ENCODE measurements at places on chromosomes 1 and 21.
A peak's percentile ranks its signal among the peaks of the same experiment; 100 is the strongest.

DNA sequence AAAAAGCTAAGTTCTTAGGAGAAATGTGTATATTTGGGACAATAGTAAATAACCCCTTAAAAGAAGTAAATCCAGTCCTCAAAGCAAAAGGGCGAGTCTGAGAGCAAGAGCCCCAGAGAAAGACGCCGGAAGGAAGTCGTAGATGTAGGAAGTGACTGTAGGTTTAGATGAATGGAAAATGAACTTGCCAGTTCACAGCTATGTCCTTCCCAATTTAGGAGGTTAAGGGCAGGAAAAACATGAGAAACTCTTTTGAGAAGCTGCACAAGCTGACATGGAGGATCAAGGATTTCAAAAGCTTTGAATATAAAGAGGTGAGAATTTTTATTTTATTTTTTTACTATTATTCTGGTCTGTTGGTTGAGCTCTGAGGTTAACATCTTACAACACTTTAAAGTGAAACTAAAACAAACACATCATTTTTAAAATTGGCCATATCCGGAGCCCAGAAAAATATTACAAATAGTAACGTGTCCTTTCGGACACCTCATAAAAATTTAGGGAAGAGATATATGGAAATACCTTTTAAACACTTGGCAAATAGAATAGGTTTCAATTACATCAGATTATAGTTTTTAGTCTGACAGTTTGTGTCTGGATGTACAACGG is 1178.6 kb downstream of the MRPL39 start:
- no peak overlapping the region for H3K27ac ChIP-seq
- DNase-seq: no peak
- no peak overlapping the region for H3K4me3 ChIP-seq

GRCh38 chr1:22275626-22276395 is 132.9 kb upstream of the WNT4 start:
- DNase-seq: peak; percentile 70
- no peaks in the 10 kb centered on the region for H3K27me3 ChIP-seq
- H3K4me3 ChIP-seq: no peak overlapping the region
- no peaks in the 10 kb centered on the region for H3K36me3 ChIP-seq

DNA sequence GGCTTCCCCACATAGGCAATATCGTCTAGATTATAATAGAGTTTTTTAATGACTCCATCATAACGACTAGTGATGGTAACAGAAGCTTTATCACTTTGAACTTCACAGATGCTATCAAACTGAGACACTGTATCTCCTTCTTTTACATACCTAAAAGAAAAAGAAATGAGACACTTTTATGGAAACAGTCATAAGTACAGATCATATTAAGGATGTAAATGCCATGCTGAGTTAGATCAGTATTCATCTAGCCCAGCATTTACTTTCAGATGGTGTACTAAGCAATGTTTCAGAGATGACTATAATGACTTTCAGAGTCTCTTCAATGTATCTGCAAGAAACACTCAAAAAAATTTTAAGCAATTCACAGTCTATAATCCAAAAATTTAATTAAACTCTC is 18.9 kb downstream of the DBT start:
- no peaks in the 10 kb centered on the region for H3K27me3 ChIP-seq
- no peaks in the 10 kb centered on the region for H3K4me1 ChIP-seq
- no peak for DNase-seq
- no peak overlapping the region for H3K4me3 ChIP-seq
- H3K36me3 ChIP-seq: no peaks in the 10 kb centered on the region

GRCh38 chr1:171210355-171210754 is 25.3 kb downstream of the FMO2 start:
- H3K27me3 ChIP-seq: no peaks in the 10 kb centered on the region
- H3K27ac ChIP-seq: no peak overlapping the region
- H3K4me1 ChIP-seq: peaks cover 4% of the 10 kb centered on the region
- no peak for DNase-seq
- no peaks in the 10 kb centered on the region for H3K36me3 ChIP-seq
- H3K4me3 ChIP-seq: no peak overlapping the region

- peaks cover 2% of the 10 kb centered on the region for H3K36me3 ChIP-seq
- no peaks in the 10 kb centered on the region for H3K27me3 ChIP-seq
- no peak overlapping the region for H3K4me3 ChIP-seq
- H3K27ac ChIP-seq: no peak overlapping the region
- DNase-seq: no peak
Observed at GRCh38 chr1:111129376-111129775, 10.5 kb downstream of the DRAM2 start.

DNA sequence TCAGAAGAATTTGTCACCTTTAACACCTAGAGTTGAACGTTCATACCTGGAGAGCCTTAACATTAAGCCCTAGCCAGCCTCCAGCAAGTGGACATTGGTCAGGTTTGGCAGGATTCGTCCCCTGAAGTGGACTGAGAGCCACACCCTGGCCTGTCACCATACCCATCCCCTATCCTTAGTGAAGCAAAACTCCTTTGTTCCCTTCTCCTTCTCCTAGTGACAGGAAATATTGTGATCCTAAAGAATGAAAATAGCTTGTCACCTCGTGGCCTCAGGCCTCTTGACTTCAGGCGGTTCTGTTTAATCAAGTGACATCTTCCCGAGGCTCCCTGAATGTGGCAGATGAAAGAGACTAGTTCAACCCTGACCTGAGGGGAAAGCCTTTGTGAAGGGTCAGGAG is 52.3 kb downstream of the UBE4B start:
- H3K4me3 ChIP-seq: no peak overlapping the region
- no peaks in the 10 kb centered on the region for H3K4me1 ChIP-seq
- no peak overlapping the region for H3K27ac ChIP-seq
- peak; percentile 24 for DNase-seq

DNA sequence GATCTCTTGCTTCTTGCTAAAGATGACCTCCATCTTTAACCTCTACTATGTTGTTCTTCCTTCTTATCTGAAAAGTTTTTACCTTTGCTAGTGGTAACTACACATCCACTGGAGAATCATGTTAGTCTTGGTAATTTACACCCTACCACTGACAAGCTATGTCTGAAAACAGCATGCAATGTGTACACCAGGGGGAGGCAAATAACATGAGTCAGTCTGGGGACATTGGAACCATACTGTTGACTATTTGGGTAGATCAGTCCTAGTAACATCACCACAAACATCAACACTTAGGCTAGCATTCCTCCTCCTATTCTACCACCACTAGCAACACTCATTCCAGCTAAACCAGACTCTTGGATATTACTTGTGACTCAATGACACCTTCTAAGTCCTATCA is 549.0 kb downstream of the KCNT2 start:
- no peak overlapping the region for H3K4me3 ChIP-seq
- H3K4me1 ChIP-seq: no peaks in the 10 kb centered on the region
- H3K27ac ChIP-seq: no peak overlapping the region
- no peaks in the 10 kb centered on the region for H3K36me3 ChIP-seq
- no peaks in the 10 kb centered on the region for H3K27me3 ChIP-seq

- H3K4me1 ChIP-seq: peaks cover 7% of the 10 kb centered on the region
- no peaks in the 10 kb centered on the region for H3K36me3 ChIP-seq
Observed at GRCh38 chr1:206654828-206655227, 19.5 kb downstream of the DYRK3 start.

DNA sequence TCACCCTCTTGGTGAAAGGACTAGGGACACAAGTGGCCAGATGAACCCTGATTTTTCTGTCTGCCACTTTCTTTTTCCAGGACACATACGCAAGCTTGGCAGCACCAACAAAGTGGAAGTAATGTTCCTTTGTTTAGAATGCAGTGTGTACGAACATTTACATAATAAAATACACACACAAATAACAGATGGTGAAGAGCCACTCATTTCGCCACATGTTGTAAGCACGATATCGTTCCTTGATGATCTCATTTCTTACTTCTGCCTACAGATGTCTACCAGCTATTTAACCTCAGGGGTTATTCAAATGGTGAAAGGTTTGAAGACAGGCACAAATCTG is 670.2 kb upstream of the CXADR start:
- H3K4me3 ChIP-seq: no peak overlapping the region
- no peaks in the 10 kb centered on the region for H3K36me3 ChIP-seq
- peak; percentile 8 for DNase-seq
- no peaks in the 10 kb centered on the region for H3K4me1 ChIP-seq
- H3K27ac ChIP-seq: no peak overlapping the region

GRCh38 chr1:208652296-208653160 is 408.3 kb upstream of the PLXNA2 start:
- peaks cover 2% of the 10 kb centered on the region for H3K4me1 ChIP-seq
- no peaks in the 10 kb centered on the region for H3K36me3 ChIP-seq
- no peaks in the 10 kb centered on the region for H3K27me3 ChIP-seq
- peak; percentile 86 for DNase-seq
- H3K27ac ChIP-seq: no peak overlapping the region
- H3K4me3 ChIP-seq: no peak overlapping the region

- DNase-seq: no peak
- no peaks in the 10 kb centered on the region for H3K36me3 ChIP-seq
- H3K4me3 ChIP-seq: no peak overlapping the region
- H3K27ac ChIP-seq: no peak overlapping the region
- no peaks in the 10 kb centered on the region for H3K27me3 ChIP-seq
Observed at GRCh38 chr1:45038240-45038639, 26.2 kb downstream of the UROD start.

- no peak for DNase-seq
- H3K4me3 ChIP-seq: no peak overlapping the region
- no peak overlapping the region for H3K27ac ChIP-seq
- H3K4me1 ChIP-seq: no peaks in the 10 kb centered on the region
Observed at GRCh38 chr1:101257500-101258325, 20.9 kb downstream of the S1PR1 start.

- no peak for DNase-seq
- no peak overlapping the region for H3K27ac ChIP-seq
- H3K27me3 ChIP-seq: no peaks in the 10 kb centered on the region
Observed at GRCh38 chr1:203805689-203806088, 10.3 kb downstream of the ZBED6 start.

- H3K27ac ChIP-seq: no peak overlapping the region
- no peak overlapping the region for H3K4me3 ChIP-seq
- H3K4me1 ChIP-seq: no peaks in the 10 kb centered on the region
- H3K36me3 ChIP-seq: no peaks in the 10 kb centered on the region
- H3K27me3 ChIP-seq: no peaks in the 10 kb centered on the region
Observed at GRCh38 chr1:244962130-244962529, 97.8 kb upstream of the HNRNPU start.

GRCh38 chr1:189682591-189682990 is 795.1 kb downstream of the BRINP3 start:
- no peak overlapping the region for H3K27ac ChIP-seq
- H3K4me3 ChIP-seq: no peak overlapping the region
- H3K27me3 ChIP-seq: no peaks in the 10 kb centered on the region
- DNase-seq: no peak
- no peaks in the 10 kb centered on the region for H3K4me1 ChIP-seq

GRCh38 chr1:219990782-219991510 is 55.4 kb downstream of the EPRS1 start:
- H3K27ac ChIP-seq: no peak overlapping the region
- no peaks in the 10 kb centered on the region for H3K4me1 ChIP-seq
- no peak overlapping the region for H3K4me3 ChIP-seq
- H3K36me3 ChIP-seq: no peaks in the 10 kb centered on the region

DNA sequence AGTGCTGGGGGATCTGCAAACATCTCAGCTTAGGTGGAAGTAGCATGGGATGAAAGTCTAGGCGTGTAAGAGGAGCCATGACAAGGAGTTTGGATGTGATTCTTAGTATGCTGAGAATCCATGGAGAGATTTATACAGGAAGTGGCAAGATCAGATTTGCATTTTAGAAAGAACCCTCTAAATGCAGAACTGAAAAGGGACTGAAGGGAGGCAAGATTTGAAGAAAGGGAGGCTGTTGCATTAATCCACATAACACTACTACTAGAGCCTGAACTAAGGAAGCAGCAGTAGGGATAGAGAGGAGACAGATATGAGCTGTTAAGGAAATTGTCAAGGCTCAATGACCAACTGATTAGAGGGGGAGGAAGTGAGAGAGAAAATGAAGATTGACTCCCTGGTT is 9.8 kb downstream of the C1orf74 start:
- no peaks in the 10 kb centered on the region for H3K4me1 ChIP-seq
- H3K27ac ChIP-seq: no peak overlapping the region
- H3K27me3 ChIP-seq: no peaks in the 10 kb centered on the region
- H3K4me3 ChIP-seq: no peak overlapping the region
